HepG2 (cell line): ENCODE measurements at places on chromosomes 6 and 20. TPM values are rescaled to one million over a fixed set of nuclear protein-coding genes. Genes with fewer than 3 reads are reported as not detected.

- no peak for DNase-seq
These were observed 16.1 kb downstream of the TTPAL start for GRCh38 chr20:44491635-44492395.

DNA sequence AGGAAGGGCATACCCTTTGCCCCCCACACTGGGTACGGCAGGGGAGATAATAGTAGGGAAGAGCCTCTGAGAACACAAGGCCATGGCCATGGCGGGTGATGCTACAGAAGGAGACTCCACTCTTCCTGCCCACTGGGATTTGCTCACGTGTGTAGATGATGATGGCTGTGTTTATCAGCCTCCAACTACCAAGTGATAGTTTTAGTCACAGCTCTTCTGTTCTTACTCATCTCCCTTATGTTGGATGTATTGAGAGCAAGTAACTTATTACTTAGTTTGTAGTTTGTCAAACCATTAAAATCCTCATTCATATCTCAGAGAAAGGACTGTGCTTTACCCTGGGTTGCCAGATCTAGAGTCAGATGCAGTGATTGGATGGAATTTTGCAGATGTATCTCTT is 66.0 kb downstream of the CDH26 start:
- DNase-seq = no peak

- DNase-seq = no peak
These were observed 460.4 kb upstream of the MARCKS start for GRCh38 chr6:113396730-113397129.

GRCh38 chr6:34073540-34073939 is 72.3 kb downstream of the GRM4 start:
- DNase-seq = no peak

DNA sequence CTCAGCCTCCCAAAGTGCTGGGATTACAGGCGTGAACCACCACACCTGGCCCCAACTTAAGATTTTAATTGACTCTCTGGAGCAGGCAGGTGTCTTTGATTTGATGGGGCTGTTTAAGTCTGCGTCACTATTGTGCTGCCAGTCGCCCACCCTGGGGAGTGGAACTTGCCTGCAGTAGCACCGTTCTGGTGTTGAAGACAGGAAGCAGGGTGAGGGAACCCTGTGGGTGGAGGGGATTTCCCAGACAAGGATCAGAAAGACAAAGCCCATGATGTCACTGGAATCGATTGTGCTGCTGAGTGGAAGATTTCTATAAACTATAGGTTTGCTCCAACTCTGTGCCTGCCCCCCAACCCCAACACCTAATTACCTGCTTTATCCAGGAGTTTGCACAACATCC is 11.0 kb downstream of the ALDH8A1 start:
- no peak for DNase-seq

DNA sequence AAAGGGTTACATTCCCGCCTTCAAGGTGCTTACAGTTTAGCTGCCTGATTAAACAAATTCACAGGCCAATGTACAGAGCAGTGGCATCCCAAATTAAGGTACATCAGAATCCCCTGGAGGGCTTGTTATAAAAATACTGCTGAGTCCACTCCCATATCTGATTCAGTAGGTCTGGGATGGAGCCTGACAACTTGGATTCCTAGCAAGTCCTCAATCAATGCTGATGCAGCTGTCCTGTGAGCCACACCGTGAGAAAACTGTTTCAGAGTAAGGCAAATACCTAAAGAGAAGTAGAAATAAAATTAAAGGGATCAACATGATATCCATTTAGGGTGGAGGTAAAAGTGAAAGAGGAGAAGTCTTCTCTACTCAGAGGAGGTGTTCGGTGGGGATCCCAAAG is 16.5 kb downstream of the NHSL1 start:
- no peak for DNase-seq

- DNase-seq = no peak
These were observed 125.1 kb upstream of the QKI start for GRCh38 chr6:163289447-163289846.

DNA sequence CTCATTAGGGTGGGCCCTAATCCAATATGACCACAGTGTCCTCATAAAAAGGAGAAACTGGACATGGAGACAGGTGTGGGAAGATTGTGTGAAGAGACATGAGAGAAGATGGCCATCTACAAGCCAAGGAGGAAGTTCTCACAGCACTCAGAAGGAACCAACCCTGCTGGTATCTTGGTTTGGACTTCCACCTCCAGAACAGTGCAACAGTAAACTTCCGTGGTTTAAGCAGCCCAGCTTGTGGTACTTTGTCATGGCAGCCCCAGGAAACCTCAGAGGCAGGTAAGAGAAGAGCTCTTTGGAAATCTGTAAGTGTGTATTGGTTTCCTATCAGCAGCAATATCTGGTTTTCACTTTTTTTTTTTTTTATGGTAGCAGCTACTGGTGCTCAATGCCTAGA is 16.5 kb upstream of the CNKSR3 start:
- DNase-seq = no peak

GRCh38 chr20:17767624-17768023 is 67.9 kb downstream of the BANF2 start:
- DNase-seq = no peak

DNA sequence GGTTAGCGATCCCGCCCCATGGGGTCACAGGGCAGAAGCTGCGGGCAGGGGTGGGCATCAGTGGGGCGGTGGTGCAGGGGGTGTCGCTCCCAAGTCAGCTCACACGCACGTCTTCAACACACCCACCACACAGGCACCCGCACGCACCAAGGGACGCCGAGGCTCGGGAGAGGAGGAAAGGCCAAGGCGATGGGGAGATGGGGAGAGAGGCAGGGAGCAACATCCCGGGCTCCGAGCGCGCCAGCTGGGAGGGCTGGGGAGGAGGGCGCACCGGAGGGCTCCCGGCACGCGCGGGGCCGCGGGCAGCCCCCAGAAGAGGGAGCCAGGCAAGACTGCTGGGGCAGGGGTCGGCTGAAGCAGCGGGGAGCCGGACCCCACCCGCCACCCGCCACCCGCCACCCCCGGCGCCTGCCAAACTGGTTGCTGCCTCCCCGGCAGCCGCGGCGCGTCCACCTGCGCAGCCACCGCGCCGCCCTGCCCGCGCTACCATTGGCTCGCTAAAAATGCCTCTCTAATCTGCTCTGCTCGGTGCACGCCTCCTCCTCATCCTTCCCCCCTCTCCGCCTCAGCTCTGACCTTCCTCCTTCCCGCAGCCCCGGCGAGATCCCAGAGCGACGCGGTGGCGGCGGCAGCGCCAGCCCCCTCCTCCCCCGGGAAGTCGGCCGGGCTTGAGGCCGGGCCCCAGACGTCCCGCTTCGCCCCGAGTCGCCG is at the start of gene PACSIN1:
PACSIN1 (plus strand) TSS at position 546 of the 711 bp plus-strand sequence. CDS start 60,230 bp downstream, outside the sequence.
- no peak for DNase-seq

DNA sequence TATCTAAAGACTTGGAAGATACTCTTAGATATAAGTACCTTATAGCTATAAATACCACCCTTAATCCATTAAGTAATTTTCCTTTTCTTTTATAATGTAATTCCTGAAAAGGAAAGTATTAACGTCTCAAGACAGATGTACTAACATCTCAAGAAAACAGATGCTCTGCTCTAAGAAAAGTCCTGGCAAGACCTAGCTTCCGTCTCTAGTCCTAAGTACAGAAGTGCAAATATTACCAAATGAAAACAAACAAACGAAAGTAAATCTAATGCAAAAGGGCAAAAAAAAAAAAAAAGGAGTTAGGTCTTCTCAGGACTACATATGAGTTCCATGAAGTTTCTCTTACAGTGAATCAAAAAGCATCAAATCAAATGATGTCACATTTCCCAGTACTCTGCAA is 106.8 kb upstream of the PDE10A start:
- DNase-seq = no peak

GRCh38 chr6:62192593-62192992 is 93.4 kb downstream of the KHDRBS2 start:
- DNase-seq = no peak

GRCh38 chr6:71364889-71365542 is 76.4 kb downstream of the OGFRL1 start:
- DNase-seq = no peak

DNA sequence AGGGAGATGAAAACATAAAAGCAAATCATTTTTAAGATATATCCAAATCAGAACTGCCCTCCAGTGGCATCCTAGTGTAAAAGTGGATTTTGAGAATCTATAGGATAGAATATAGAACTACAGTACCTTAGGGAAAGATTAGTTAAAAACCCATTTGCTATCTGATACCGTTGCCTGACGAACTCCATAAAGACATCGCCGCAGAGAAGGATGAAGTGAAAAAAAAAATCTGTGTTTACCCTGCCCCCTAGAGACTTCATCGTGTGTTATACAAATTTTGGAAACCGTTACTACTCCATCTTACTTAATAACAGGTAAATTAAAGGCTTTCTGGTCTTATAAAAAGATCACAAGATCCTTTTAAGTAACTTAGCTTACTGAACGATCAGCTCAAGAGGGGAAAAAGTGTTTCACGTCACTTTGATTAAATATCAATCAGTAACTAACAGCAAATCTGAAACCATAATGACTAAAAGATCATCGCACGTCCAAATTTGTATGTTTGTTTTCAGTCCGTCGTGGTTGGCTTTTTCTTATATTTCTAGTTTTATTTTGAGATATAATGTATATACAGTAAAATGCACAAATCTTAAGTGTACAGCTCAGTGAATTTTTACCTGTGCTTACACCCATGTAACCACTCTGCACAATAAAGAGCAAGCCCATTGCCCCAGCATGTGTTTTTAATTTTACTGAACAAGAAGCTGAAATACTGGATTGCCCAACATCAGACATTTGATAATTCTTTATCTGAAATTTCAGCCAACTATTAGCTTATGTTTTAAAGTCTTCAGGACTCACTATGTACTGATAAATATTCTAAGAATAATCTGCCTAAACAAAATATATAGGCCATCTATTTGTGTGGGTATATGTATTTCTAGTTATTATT is 881 bp upstream of the MCM3 start:
- peak; percentile 30 for DNase-seq

DNA sequence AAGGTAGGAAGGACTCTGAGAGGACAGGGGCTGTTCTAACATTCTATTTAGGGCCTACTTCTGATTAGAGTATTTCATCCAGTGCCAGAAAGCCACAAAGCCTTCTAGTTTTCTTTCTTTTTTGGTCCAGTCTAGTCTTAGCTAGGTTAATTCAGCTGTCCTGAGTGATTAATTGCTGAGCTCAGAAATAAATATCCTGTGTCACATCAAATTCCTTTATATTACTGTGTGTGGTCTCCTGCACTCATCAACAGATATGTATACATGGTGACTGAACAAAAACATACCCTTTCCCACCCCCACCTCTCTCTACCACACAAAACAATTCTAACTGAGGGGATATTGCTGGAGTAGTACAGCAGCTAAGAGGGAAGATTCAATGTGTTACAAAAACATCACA is 601.5 kb upstream of the NRSN1 start:
- DNase-seq = no peak

- no peak for DNase-seq
These were observed 77.0 kb downstream of the PLCB1 start for GRCh38 chr20:8209061-8209460.

DNA sequence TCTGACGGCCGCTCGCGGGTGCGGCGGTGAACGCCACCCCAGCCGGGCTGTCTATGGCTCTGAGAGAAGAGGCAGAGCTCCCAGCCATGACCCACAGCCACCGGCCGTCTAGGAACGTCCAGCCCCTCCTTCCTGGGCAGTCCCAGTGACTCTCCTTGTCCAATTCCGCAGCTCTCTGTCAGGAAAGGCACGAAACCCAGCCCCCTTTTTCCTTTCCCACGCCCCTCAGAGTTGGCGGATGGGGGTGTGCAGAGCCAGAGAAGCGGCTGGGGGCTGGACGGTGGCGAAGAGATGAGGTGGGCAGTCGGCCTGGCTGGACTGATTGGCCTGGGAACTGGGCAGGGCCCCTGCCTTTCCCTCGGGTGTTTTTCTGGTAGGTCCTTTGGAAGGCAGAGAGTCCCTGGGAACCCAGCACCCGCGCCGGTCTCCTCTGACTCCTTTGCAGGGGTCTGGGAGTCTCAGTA is 1.5 kb downstream of the EBF4 start:
- DNase-seq = no peak

GRCh38 chr6:100446115-100447080 is 18.3 kb downstream of the SIM1 start:
- no peak for DNase-seq

DNA sequence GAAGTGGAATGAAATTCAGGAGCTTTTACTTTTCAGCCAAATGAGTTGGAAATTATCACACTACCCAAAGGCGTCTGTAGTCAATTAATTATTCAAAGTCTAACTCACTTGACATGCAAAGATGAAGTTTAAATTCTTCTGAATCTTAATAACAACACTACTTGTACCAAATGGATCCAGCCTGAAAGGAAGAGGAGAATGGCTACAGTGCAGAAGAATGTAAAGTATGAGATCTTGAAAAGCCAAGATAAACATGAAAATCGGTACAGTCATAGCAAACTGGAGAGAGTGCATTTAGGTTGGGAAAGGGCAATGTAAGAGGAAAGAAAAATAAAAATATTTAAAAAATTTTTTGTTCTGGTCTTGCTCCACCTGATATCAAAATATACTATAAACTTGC is 195.5 kb downstream of the SIM1 start:
- DNase-seq = no peak

GRCh38 chr20:44614525-44614924 is 32.1 kb downstream of the PKIG start:
- DNase-seq = no peak

GRCh38 chr6:26215585-26216358 is 128.5 kb downstream of the HFE start:
- DNase-seq = peak; percentile 39

DNA sequence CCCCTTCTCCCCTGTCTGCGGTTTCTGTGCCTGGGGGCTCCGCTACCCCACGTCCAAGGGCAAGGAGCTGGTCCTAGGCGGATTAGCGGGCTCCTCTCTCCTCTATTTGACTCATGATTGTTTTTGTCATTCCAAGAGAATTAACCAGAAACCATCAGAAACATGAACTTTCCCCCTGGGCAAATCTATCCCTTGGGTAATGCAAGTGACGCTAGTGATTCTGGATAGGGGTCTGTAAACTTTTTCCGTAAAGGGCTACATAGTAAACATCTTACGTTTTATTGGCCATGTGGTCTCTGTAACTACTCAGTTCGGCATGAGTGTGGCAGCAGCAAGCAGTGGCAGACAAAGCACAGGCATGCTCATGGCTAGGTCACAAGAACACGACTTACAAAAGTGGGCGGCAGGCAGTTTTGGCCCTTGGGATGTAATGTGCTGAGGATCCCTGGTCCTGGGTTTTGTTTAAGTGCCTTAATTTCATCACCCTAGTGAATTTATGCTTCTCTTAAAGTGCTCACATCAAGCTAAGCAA is 654 bp downstream of the CST11 start:
- DNase-seq = no peak

PRRT1 gene
- polyA plus RNA-seq = 1.4 TPM in 2 replicates

SASH1 gene
- polyA plus RNA-seq = 6.7 and 7.5 TPM in 2 replicates

PAK5 gene
- not detected in 2 replicates for polyA plus RNA-seq

CDK5RAP1 gene
- polyA plus RNA-seq = 52.9 and 53.6 TPM in 2 replicates

CALHM4 gene
- not detected in 2 replicates for polyA plus RNA-seq

SS18L1 gene
- 27.6 and 32.0 TPM in 2 replicates for polyA plus RNA-seq

SLC35F1 gene
- 0.01 TPM in 1 of 2 replicates, not detected in the other for polyA plus RNA-seq

RCAN2 gene
- polyA plus RNA-seq = not detected in 2 replicates
